Sigmoid colon (tissue), 7 donors: ENCODE measurements at places on chromosomes 7 and 10. TPM values are rescaled to one million over a fixed set of nuclear protein-coding genes. Genes with fewer than 3 reads are reported as not detected.

- no peak for DNase-seq
These were observed 477.8 kb downstream of the TFEC start for GRCh38 chr7:115552766-115553165.

GRCh38 chr10:87771871-87772500 is 46.0 kb downstream of the ATAD1 start:
- no peak for DNase-seq

- no peak for DNase-seq
These were observed 275.8 kb downstream of the LRMDA start for GRCh38 chr10:75707080-75707840.

- peak; percentile 70 for DNase-seq
These were observed 58.7 kb upstream of the PRPS1L1 start for GRCh38 chr7:18086165-18087025.

The CALCR gene
- not detected for total RNA-seq

DNA sequence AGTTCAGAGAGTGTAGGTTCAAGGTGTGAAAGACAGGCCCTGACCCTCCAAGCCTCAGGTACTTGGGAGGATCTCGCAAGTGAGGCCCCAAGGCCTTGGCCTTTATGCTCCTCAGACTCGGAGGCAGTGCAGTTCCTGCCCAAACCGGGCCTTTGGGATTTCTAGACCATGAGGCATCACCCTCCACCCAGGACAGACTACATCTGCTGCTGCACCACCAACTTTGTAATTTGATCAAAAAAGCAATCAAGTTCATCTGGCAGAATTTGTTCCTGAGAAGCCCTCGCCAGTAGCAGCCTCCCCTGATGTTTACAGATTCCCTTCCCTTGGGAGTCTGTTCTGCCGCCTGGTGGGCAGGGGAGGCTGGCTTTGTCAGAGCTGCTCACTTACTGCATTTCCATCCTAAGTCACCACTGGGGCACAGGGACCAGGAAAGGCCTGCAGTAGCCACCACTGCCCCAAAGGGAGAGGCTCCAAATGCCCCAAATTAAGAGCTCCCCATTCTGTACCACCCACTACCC is 2.1 kb downstream of the CAMK2G start:
- DNase-seq = peak; percentile 80

DNA sequence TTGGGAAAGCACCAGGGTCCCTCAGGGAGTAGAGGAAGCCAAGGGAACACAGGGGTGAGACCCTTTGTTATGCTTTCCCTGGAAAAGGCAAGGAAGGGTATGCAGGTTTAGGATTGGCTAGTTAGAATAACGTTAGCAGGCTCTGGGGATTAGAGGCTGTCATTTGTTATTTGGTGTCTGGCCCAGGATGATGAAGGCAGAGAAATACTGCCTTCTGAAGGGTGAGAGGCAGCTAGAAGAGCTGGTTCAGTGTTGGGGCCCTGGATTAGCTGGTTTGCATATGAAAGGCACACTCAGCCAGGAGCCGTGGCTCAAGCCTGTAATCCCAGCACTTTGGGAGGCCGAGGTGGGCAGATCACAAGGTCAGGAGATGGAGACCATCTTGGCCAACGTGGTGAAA is 3.0 kb upstream of the PILRA start:
- DNase-seq = no peak

The PLEKHS1 gene
- not detected for total RNA-seq

The PKD2L1 gene
- total RNA-seq = not detected

The ZNF746 gene
- 16.9 TPM for total RNA-seq
